ENCODE measurements at places on chromosomes 11 and 22. TPM values are rescaled to one million over a fixed set of nuclear protein-coding genes. Genes with fewer than 3 reads are reported as not detected.

Gene OPCML
- total RNA-seq, result under 0.01 TPM

Gene SMARCB1
- 13.6 TPM for total RNA-seq

Gene MPZL2
- 1.0 TPM for total RNA-seq

Gene KDM2A
- total RNA-seq, result 43.8 TPM

Gene SYNGR1
- total RNA-seq, result 5.7 TPM

Gene HEPN1
- not detected for total RNA-seq

Gene LMO2
- total RNA-seq, result 16.7 TPM

Gene OR5T3
- total RNA-seq, result not detected

Gene OR8D2
- not detected for total RNA-seq

Gene SEPTIN5
- total RNA-seq, result 28.7 TPM

Gene PRAME
- total RNA-seq, result not detected

Gene PRR33
- 1.0 TPM for total RNA-seq

Gene TRIM22
- 13.0 TPM for total RNA-seq

Gene CST6
- total RNA-seq, result not detected

Gene NXPE4
- total RNA-seq, result not detected

Gene MRPL16
- 23.5 TPM for total RNA-seq

Gene MRGPRG
- total RNA-seq, result not detected

Gene OR51B5
- total RNA-seq, result 0.52 TPM

Gene OR8G5
- 0.52 TPM for total RNA-seq

Gene SCO2
- total RNA-seq, result 0.52 TPM

Gene MS4A15
- total RNA-seq, result not detected

Gene PDE2A
- total RNA-seq, result 12.0 TPM

All from skeletal muscle tissue (tissue), 5 donors.